ENCODE measurements at places on chromosomes 5 and 9.

- no peak for DNase-seq
Measured at GRCh38 chr9:137982200-137982599, 104.6 kb downstream of the CACNA1B start.

DNA sequence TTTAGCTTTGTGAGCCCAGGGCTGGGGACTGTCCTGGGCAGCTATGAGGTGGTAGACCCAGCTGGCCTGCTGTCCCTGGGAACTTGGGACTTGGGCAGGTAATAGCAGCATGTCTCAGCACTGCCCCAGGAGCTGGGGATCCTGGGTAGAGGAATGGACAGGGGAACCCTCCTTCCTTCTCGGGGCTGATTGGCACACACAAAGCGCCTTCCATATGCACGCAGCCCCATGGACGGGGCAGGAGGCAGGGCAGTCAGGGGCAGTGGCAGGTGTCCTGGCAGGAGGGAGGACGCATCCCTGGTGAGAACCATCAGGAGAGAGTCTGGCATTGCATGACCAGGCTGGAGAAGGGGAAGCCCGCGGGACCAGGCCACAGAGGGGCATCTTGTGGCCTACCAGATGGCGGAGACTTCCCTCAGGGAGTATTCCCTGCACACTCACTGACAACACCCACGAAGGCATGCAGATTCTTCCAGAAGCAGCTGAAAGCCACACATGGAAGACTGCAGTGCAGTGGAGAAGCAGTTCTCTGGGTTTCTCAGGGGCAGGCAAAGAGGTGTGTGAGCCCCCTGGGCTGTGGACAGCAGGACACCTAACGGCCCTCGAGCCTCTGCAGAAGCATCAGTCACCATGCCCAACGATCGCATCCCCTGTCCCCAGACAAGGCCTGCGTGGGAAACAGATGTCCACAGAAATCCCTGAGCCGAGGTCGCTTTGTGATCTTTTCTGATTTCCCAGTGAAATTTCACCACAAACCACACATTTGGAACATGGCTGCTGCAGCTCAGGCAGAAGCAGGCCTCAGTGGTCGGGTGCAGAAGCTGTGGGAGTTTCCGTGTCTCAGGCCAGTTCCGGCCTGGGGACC lies 7.0 kb upstream of the NKD2 start:
- DNase-seq = no peak

DNA sequence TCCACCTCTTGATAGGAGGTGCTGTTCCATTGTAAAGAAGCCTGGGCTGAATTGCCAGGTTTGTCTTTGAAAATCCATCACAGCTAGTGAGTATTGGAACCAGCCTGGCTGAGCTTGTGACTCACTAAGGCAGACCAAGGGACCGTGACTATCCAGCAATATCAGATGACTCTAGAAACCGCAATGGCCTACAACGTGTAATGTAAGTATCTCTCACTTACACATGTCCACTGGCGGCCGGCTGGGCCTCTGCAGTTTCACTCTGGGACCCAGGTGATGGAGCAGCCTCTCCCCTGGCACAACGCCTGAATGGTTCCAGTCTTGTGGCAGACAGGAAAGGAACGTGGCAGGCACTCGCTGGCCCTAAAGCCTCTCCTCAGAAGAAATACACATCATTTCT lies 3.1 kb upstream of the HRH2 start:
- no peak for DNase-seq

DNA sequence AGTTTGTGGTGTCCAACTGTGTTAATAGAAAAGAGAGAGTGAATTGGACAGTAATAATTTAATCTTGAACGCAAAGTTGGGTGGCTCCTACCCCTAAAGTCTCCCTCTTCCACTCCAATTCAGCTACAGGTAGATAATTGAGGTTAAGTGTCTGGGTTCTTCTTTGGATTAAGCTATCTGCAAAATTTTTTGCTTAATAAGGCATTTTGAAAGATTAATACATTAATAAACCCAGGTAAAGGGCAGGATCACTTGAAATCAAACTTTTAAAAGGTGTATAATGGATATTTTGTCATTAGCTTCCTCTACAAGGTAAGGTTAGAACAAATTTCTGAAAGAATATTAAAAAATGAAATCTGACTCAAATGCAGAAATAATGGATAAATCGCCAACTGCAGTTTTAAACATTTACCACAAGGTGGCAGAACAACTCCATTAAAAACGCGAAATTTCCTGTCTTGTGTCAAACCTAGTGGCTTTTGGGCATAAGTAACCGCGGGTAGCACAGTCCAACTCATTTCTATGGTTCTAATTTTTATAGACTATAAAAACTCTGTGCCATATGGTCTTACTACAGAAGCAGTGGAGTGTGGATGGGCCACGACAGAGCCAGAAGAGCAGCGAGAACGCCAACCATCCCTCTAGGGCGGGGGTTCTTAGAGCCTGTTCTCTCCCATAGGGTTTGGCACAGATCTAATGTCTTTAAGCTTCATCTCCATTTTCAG lies 276.5 kb downstream of the ARHGEF28 start:
- DNase-seq = no peak

DNA sequence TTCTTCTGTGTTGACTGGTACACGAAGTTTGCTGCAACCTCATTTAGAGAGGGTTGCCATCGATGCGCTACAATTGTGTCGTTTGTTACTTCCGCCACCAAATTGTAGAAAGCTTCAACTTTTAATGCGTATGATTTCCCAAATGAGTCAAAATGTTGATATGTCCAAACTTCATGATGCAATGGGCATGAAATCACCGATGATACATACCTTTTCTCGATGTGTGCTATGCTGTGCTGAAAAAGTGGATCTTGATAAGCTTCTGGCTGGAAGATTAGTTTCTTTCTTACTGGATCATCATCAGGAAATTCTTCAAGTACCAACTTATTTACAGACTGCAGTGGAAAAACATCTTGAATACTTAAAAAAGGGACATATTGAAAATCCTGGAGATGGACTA lies 65.7 kb downstream of the TMEM38B start:
- DNase-seq = no peak

DNA sequence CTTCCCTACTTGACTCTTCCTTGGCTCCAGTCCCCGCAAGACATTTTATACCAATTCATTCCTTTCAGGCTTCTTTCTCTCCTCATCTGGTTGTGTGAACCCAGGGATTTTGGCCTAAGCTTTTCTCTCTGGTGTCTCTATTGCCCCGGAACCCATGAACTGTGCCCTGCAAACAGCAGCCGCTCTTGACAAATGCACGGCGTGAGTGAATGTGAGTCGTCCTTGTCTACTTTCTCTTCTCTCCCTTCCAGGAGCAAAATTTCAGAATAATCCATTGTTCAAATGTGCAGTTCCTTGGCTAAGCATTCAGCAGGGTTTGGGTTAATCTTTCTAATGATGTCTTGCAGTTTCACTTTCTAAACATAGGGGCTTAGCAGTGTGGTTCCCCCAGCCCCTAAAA lies 250.4 kb upstream of the IRX4 start:
- no peak for DNase-seq

DNA sequence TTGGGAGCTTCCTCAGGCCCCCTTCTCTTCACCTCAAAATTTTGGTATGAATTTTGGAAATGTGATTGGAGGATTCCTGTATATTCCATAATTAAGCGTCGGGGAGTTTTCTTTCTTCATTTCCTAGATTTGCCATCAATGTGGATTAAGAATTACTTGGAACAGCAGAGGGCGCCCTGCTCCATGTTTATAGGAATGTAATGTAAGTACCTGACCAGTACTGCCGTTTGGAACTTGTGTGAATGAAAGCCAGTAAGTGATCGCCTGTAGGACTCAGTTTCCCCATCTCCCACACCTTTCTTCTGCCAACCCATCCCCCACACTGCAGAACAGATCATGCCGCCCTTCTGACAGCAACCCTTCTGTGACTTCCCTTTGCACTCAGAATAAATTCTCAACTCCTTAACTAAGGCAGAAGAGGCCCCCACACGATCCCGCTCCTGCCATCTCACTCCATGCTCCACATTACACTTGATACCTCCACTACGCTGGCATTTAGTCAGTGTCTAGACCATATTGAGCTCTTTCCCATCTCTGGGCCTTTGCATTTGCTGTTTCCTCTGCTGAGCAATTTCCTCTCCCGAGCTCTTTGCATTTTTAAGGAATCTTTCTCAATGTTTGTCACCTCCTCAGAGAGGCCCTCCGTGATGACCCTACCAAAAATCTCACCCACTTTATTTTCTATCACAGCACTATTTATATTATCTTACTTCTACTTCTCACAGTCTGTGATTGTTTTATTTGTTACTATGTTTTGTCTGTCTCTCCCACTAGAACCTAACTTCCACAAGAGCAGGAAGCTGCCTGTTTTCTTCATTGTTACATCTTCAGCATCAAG lies 79.5 kb upstream of the HTR4 start:
- peak; percentile 61 for DNase-seq

DNA sequence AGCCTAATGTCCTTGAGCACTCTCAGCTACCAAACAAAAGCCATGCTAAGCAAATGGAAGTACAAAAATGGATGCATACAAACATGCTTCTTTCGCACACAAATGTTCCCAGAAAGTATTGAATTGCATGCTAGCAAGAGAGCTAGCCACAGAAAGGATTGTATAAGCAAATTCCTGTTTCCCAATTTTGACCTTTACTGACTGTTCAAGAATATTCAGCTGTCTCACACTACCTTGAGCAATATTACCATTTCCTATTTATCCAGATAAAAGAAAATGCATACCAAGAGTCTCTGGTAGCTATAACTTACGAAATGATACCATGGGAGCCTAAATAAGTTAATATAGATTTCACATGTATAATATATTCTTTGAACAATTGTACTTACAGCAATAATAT lies 264.6 kb downstream of the TMEM167A start:
- DNase-seq = no peak

DNA sequence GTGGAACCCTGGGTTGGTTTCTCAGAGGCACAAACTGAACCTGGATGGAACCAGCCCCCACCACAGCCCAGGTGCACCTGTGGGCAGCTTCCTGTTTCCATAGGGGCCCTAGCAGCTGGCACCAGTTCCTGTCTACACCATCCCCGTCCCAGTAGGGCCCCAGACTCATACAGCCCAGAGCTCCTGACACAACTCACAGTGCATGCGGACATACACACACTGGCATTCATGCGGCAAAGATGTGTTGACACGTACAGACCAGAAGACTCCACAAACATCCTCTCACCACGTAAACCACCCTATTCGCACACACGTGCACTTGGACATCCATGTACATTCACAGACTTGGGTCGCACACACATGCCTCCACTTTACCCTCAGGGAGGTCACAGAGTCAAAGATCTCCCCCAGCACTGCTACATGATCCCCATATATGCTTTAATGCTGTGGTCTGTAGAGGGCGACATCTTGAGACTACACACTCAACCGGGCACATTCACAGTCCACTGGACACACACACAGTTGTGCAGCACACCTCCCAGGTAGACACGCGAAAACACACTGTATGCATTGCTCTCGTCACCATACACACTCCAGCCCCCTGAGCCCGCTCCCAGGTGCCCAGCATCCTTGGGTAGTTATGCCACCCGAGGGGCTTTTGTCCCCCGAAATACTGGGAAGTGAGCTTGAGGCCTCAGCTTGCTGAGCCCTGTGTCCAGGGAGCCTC lies 22.4 kb downstream of the CXXC5 start:
- no peak for DNase-seq

DNA sequence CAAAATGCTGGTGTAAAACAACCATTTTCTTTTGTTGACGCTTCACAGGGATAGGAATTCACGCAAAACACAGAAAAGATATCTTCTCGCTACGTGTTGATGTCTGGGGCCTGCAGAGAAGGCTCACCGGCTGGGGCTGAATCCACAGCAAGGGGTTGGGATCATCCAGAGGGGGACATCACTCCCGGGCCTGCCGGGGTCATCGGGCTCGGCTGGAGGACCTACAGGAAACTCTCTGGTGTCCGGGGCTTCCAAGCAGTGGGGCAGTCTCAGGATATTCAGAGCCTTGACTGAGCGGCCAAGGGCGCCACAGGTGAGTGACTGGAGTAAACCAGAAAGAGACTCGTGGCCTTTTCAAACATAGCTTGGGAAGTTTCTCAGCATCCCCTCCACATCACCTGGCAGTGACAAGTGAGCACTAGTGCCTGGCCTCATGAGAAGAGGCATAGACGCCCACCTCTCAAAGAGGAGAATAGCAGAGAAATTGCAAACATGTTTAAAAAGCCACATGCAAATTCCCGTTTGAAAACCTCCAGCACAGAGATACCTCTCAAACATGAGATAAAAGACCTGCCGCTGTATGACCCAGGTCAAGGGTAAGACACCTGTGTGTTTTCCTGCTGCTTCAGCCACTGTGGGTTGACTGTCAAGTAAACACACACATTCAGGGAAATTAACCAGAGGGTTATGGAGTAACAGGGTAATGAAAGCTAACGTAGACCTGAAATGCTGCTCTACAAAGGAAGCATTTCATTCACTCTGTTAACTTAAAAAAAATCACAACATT lies 50.8 kb upstream of the SIMC1 start:
- DNase-seq = no peak

- peak; percentile 43 for DNase-seq
Measured at GRCh38 chr9:76658510-76659231, 105.6 kb upstream of the PCA3 start.

- no peak for DNase-seq
Measured at GRCh38 chr5:133778636-133779035, 166.3 kb upstream of the FSTL4 start.

DNA sequence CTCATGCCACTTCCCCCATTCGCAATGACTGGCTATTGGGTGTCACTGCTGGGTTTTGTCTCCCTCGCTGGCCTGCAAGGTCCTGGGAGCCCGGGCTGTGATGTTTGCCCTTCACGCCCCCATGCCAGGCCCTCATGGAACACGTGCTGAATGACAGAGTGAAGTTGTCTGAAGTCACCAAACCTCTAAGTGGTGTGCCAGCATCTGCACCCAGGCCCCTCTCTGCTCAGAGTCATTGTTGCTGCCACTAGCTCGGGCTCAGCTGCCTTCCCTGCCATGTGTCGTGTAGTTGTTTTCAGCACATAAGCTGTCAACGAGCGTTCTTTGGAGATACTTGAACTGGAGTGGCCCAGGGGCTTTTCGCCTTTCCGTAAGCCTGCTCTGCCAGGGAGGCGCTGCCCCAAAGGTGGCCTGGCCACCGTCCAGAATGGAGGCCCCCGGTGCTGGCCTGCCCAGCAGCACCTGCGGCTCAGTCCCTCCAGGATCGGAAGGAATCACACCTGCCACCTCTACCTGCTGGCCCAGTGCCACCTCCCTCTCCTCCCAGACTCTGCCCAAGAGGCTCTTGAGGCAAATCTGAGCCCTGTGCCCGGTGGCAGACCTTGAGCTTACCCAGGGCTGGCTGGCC lies 250.1 kb downstream of the PBX3 start:
- DNase-seq = no peak

DNA sequence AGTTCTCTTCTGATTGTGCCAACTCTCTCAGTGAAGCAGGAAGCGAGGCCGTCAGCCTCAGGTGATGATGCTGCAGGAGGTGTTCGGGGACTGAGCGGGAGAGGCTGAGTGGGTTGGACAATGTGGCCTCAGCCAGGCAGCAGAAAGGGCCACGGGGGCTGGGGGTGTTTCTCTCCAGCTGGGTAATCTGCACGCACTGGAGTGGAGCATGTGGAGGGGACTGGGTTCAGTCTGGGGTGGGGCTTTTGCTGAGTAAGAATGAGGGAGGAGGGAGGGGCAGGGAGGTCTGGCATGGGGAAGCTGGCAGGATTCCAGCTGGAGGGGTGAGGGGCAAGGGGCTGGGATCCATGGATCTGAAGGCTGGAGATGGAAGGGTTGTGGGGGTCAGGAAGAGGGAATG lies 60.8 kb upstream of the PHYKPL start:
- DNase-seq = no peak
